ENCODE measurements at places on chromosomes 13 and 19.

- DNase-seq, result no peak
These were observed 3.7 kb downstream of the TINCR start for GRCh38 chr19:5563935-5564612.

DNA sequence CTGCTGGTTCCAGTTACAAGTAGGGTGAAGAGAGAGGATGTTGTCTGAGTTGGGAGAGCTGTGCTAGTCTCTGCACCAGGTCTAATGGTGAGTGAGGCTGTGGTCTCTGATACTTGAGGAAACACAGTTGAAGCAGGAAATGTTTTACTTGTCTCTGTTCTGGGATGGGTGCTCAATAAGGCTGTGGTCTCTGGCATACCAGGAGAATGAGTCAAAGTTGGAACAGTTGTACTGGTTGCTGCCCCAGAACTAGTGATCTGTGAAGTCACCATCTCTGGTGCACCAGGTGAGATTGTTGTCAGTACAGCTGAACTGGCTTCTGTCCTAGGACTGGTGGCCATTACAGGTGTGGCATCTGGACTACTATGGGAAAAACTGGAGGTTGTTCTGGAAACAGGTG is 74.7 kb downstream of the MUC16 start:
- no peak for DNase-seq

DNA sequence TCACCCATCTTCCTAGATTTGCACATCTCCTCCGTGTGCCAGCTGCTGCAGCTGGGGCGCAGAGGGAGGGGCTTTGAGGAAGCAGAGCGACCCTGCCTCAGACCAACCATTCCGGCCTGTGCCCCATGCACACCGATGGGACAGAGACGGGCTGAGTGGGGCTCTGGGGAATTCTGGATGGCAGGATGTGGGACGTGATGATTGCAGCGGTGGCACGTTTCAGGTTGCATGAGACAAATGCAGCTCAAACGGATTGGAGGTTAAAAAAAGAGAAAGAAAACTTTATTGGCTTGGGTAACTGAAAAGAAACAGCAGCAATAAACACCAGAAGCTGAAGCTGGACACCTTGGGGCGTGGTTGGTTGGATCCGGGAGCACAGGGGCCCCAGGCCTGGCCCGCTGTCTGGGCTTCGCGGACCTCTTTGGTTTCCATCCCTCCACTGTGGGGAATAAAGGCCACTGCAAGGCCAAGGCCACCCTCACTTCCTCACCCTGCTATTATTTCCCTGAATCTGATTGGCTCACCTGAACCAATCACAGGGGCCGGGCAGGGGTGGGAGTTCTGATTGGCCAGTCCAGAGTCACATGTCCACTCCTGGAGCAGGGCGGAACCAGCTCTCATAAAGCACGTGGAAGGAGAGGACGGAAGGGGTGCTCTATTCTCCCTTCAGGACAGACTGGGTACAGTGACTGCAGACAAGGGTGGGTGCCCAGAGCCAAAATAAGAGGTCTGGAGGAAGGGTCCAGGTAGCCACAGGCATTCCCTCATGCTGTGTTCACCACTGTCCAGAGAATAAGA is 6.1 kb upstream of the ZNF787 start:
- DNase-seq, result no peak

GRCh38 chr19:48194041-48194843 is 23.8 kb downstream of the ZSWIM9 start:
- DNase-seq, result no peak

- no peak for DNase-seq
These were observed 2.4 kb downstream of the CTXN1 start for GRCh38 chr19:7923295-7924191.

GRCh38 chr19:8086849-8087248 is 34.3 kb downstream of the CCL25 start:
- no peak for DNase-seq

DNA sequence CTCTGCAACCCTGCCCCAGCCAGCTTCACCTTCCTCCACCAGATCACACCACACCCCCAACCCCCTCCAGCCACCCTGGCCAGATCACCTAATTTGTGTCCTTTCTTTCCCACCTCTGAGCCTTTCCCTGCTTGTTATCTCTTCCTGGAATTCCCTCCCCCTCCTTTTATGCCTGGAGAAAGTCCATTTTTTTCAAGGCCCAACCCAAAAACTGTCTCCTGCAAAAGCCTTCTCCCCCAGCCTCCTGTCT is 5.3 kb upstream of the TLE2 start:
- no peak for DNase-seq

DNA sequence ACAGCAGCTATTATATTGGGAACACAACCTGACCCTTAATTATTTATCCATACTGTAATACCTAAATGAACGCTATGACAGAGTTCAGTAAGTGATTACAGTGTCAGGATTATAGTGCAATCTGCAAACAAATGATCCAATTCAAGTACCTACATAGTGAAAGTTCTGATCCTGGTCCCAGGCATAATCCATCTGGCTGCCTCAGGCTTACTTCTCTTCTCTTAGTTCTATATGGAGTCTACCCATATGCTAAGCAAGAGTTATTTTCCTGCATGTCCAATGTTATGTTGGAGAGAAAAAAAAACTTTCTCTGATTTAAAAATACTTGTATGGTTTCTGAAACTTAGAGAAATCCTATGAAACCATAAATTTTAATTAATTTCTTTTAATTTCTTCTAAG is 1487.7 kb upstream of the SLC10A2 start:
- no peak for DNase-seq

Measured in NCI-H1105 treated with DMSO at 0.1 percent for 48 hours (cell line).